Hematopoietic multipotent progenitor cell treated with erythropoietin and hydrocortisone succinate and interleukin-3 and kit ligand, for 15 days (in vitro differentiated cells): ENCODE measurements at places on chromosomes 2 and 18.

GRCh38 chr2:18792226-18792629 lies 202.9 kb upstream of the NT5C1B start:
- no peak for DNase-seq

GRCh38 chr2:99190548-99190947 lies 9.6 kb downstream of the MRPL30 start:
- no peak for DNase-seq

DNA sequence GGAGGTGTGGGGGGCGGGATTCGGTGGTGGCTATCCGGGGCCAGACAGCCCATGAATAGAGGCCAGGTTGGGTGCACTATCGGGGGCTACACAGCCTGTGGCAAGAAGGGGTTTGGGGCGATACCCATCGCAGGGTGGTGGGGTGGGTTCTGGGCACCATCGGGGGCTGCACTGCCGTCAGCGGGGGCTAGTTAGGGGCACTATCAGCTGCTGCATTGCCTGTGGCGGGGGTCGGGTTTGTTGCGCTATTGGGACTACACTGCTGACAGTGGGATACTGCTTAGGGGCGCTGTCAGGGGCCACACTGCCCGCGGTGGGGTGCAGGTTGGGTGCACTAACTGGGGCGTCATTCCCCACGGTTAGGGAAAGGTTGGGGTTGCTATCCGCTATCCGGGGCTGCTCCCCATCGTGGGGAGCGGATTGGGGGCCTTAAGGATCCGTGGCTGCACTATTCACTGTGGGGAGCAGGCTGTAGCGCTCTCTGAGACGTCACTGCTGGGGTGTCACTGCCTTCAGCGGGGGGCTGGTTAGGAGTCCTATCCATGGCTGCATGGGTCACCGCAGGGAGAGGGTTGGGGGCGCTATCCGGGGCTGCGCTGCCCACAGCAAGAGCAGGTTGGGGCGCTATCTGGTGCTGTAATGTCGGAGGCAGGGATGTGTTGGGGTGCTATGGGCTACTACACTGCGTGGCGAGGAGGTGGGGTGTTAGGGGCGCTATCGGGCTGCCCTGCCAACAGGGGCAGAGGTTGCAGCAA lies 76.5 kb upstream of the SLC35G4 start:
- DNase-seq, result no peak

GRCh38 chr2:238777369-238778067 lies 70.4 kb upstream of the TWIST2 start:
- no peak for DNase-seq

DNA sequence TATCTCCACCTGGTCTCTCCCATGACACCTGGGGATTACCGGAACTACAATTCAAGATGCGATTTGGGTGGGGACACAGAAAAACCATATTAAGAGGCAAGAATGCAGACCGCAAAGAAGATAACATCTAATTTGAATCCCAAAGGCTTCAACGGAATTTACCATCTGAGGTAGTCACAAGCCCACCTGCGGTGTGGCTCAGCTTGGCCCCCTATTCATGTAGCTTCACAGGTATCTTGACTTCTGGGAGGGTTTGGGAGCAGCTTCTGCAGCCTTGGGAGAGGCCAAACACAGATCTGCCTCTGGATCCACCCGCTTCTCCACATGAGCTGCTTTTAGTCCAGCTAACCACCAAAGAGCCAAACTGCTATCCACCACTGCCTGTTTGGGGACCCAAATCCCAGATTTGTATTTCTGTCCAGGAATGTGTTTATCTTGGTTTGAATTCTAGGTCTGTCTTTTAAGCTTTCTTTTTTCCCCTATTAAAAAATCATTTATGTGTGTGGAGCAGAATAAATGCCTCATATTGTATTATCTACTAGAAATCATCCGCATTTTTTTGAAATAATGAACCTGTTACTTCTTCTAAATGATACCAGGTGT lies 247.6 kb downstream of the DLGAP1 start:
- DNase-seq, result no peak

- no peak for DNase-seq
These were observed 928.7 kb downstream of the SLC4A3 start for GRCh38 chr2:220555961-220556630.

- no peak for DNase-seq
These were observed 273.6 kb downstream of the PAX3 start for GRCh38 chr2:222024932-222025880.

- DNase-seq, result no peak
These were observed 126.3 kb upstream of the CHAC2 start for GRCh38 chr2:53641290-53641689.

- DNase-seq, result no peak
These were observed 96.6 kb downstream of the NEDD4L start for GRCh38 chr18:58140387-58141325.

DNA sequence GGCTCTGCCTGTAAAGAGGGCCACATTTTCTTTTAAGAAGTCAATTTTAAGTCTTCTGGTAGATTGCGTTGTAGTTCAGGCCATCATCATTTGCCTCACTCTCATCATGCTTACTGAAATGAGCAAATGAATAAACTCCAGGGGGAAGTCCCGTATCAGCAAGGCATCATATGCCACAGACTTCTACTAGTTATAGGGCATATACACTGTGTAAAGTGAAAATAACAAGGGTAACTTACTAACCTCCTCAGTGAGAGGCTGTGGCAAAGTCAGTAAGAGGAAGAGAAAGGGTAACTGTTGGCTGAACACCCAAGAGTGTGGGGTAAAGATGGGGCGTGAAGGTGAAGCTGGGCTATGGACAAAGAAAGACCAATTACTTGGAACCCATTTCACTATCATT lies 456.2 kb downstream of the SPAG16 start:
- DNase-seq, result no peak

DNA sequence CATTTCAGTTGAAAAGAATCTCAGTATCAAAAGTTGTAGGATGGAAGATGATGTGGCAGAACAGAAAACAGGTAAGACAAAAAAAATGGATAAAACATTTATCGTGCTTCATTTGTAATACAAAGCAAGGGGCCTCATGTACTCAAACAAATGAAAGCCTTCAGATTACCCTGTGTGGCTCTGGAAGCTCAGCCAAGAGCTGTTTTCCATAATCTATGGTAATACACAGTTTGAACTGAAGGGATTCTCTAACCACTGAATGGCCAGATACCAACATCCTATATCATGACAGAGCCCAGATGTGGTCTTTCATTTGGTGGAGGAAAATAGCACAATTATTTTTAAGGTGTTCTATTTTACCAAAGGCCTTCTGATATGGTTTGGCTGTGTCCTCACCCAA lies 272.1 kb upstream of the RND3 start:
- DNase-seq, result no peak

- DNase-seq, result no peak
These were observed 212.6 kb downstream of the INSIG2 start for GRCh38 chr2:118300832-118301231.

DNA sequence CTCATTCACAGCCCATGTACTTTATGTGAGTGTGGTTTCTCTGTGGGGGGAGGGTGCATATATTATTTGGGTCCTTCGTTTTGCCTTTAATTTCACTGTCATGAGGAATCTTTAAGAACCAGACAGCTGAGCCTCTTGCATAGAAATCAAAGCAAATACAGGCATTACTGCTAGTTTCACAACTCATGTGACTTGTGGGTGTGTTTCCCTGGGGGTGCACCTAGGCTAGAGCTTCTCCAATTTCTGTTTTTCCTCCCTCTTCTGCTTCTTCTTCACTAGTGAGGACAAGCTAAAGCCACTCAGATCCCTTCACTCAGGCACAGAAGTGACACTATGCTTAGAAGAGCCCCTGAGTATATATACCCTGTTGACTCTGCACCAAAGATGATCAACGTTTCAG lies 131.4 kb downstream of the ACOXL start:
- no peak for DNase-seq
